GM10248 (cell line): ENCODE measurements at places on chromosomes 3 and 15.

DNA sequence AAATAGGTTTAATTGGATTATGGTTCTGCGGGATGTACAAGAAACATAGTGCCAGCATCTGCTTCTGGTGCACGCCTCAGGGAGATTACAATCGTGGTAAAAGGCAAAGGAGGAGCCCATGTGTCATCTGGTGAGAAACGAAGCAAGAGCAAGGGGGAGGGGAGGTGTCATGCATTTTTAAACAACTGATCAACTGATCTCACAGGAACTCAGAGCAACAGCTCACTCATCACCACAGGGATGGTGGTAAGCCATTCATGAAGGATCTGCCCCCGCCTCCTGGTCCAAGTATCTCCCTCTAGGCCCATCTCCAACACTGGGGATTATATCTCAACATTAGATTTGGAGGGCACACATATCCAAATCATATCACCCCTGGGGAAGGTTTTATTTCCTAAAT lies 42.1 kb upstream of the FGF7 start:
- DNase-seq, result no peak

DNA sequence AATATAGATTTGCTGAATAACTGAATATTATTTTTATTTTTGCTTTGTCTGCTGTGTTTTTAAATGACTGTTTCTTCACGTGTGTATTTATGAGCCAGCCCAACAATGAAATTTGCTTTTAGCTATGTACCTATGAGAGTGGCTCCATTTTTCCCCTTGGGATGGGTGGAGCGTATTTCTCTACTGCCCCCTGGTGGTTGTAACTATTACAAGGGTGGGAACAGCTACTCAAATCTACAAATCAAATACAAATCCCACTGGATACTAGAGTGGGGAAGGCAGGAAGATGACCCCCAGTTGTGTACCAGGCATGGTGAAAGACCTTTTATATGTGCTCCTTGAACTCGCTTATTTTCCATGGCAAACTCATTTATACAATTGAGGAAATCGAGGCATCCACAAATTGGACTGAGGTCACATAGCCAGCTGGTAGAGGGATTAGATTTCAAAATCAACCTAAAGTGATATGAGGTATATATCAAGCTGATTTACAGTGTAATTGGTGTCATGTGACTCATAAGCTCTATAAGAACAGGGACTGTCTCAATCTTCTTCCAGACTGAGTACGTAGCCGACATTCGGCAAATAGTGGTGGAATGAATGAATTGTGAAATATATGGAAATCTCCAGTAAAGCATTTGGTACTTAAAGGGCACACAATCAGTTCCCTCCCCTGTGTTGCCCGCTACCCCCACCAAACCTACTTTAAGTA lies 69.5 kb upstream of the VEPH1 start:
- peak; percentile 48 for DNase-seq

- DNase-seq, result no peak
Observed at GRCh38 chr3:38907426-38907825, 91.4 kb upstream of the SCN10A start.

GRCh38 chr3:111998636-111999483 lies at the start of gene TAGLN3:
TAGLN3 (plus strand) TSS chr3:111998922; CDS start chr3:111999423, 501 bp downstream.
- DNase-seq, result peak; percentile 33

DNA sequence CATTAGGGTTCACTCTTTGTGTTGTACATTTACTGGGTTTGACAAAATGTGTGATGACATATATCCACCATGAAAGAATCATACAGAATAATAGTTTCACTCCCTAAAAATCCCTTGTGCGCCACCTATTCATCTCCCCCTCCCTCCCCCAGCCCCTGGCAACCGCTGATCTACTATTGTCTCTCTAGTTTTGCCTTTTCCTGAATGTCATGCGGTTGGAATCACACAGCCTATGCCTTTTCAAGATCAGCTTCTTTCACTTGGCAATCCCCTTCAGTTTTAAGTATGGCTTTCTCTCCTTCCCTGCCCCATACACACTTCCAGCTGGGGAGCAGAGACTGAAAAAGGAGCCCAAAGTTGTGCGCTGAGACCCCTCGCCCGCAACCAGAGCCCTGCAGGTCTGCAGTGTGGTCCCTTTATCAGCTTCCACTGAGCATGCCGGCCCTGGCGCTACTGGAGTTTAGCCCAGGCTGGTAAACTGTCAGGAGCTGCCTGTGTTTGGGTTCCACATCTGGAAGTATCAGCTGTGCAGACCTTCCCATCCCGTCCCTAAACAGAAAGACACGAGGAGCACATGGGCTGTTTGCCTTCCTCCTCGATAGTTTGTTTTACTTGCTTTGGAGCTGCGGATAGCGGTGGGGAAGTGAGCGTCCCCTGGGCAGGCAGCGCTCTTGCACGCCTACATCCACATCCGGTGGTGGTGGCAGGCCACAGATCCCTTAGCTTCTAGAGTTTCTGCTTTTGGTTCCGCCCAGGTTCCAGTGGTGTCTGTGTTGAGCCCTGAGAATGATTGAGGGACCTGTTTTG lies 12.3 kb downstream of the BOC start:
- peak; percentile 65 for DNase-seq

DNA sequence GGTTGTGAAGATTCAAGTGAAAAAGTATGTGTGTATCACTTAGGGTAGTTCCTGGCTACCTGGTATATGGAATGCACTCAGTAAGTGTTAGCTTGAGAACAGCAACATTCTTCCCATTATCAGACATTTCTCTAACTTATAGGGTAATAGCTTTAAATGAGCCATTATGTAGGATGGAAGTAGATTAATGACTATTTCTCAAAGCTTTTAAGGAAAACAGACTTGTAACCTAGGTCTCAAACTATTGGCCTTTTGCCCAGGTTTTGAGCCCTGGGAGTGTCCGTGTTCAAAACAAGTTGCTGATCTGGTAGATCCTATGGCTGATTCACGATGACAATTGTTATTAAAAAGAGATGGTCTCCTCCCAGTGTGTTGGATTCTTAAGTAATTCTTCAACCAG lies 129.1 kb upstream of the UMPS start:
- no peak for DNase-seq

- no peak for DNase-seq
Observed at GRCh38 chr3:190003681-190004123, 117.0 kb downstream of the P3H2 start.

GRCh38 chr3:23726811-23727548 lies 78.8 kb upstream of the UBE2E1 start:
- no peak for DNase-seq

DNA sequence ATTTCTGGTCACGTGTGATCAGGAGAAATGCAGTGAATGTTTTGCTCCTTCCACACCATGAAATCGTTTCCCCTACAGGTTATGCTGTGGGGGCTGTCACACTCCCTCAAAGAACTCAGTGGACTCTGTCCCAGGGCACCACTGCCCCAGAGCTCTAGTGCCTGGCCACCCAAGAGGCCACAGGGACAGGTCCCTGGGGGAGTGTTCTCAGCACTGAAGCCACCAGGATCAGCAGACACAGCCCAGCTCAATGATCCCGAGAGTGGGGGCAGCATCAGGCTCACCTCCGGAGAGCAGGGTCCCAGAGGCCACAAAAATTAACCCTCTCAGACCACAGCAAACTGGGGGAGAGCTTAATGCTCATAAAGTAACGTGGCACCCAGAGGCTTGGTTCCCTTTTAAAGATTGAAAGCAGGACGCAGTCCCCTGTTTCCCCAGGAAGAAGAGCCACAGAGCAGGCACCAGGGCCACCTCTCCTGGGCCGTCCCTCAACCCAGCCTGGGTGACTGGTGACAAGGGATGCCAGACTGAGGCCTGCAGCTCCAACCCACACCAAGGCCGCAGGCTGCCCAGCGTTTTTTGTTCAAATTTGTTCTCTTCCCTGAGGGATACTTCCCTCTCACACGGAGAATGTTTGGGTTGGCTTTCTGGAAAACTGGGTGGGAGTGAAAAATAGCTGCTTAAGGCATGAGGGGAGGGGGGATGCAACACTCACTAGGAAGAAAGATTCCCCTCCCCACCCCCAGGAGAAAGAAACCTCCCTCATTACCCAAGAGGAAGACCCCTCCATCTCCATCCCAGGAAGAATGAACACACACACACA lies 123.3 kb upstream of the IGF1R start:
- no peak for DNase-seq

- DNase-seq, result no peak
Observed at GRCh38 chr3:71197841-71198565, 385.5 kb downstream of the FOXP1 start.

DNA sequence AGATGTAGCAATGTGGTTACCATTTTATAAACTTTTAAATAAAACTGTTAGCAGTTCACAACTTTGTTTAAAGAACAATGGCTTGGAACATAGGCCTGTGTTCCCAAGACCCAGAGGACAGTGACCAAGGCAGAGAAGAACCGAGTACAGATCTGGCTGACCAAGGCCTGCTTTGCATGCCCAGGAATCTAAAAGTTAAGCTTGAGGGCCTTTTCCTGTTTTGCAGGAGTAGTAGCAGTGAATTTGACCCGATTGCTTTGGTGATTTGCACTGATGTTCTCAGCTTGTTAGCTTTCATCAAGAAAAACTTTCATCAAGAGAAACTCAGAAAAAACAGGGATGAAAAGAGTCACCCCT lies 9.9 kb downstream of the FILIP1L start:
- DNase-seq, result no peak

GRCh38 chr15:63165166-63165859 lies 8.0 kb upstream of the RPS27L start:
- no peak for DNase-seq

DNA sequence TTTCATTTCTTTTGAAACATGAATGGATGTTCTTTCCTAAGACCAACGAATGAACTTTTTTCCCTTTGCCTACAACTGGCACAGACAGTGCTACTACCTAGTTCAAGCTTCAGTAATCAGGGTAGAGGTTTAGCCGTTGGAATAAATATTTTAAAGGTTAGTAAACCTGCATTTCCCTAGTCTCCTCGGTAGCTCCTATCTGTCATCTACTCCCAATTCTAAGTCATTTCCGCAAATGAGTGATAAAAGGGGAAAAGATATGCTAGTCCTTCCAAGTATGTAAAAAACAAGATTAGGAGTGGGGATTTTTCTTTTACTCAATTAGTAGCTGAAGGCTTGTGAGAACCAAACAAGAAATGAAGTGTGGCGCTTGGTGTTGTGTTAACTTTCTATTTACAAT lies 15.2 kb downstream of the SLTM start:
- DNase-seq, result no peak

- DNase-seq, result no peak
Observed at GRCh38 chr3:147412917-147413685, 3.9 kb downstream of the ZIC1 start.

DNA sequence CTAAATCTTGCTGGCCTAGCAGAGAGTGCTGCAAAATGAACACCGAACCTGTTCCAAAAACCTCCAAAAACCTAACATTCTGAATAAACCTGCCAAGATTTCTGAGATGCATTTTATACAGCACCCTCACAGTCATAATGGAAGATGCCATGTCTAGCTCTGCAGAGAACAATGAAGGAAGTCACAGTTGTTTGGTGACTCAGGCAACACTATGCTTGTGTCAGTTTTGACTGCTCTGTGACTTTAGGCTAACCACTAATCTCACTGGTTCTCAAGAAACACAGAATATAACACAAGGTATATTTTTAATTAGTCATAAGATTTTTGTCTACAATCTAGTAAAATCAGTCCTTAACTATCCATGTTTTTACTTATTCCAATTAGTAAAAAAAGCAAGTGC lies 606.6 kb downstream of the TBL1XR1 start:
- no peak for DNase-seq

DNA sequence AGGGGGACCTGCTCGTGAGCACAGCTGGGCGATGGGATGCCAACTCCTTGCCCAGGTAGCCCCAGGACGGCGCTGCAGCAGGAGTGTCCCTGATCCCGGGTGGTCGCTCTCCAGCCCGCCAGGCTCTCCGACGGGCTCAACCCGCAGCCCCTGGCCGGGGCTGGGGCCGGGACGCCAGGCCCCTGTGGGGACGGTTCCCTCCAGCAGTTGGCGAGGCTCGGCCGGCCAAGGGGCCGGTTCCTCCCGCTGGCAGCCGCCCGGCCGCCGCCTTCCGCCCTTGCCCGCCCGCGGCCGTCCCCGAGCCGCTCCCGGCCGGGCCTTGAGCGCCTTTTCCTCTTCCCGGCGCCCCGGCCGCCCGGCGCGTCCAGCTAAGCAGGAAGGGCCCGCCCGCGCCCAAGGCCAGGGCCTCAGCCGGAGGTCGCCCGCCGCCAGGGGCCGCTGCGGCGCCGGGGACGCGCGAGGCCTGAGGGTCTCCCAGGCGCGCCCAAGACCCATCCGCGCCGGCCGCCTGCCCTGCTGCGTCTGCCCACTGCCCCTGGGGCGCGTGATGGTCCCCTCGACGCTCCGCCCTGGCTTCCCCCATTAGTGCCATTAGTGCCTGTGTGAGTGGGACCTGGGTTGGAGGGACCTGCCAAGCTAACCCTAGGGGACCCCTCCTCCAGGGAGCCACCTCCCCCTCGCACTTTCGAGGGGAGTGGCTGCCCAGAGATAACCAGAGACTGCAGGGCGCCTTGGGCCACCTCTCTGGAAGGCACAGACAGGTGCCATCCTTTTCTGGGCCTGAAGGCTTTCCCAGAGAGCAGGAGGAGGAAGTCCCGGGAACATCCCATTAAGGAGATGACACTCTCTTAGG lies 106.4 kb downstream of the FBLN2 start:
- peak; percentile 57 for DNase-seq

DNA sequence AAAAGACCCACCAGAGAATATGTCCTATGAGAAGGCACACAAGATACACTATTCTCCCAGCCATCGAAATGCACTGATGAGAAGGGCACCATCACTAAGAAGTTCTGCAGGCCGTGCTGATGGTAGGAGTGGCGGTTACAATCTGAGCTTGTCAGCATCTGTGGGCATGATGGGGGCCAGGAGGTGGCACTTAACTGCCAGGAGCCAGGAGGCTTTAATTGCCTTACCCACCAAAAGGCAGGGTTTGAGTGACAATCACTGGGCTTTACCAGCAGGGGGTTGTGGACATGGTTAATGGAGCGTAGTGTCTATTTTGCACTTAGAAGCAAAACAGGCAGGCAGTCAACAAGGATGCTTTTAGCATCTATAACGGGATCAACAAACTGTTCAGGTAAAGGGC lies 16.0 kb upstream of the SQOR start:
- DNase-seq, result no peak

DNA sequence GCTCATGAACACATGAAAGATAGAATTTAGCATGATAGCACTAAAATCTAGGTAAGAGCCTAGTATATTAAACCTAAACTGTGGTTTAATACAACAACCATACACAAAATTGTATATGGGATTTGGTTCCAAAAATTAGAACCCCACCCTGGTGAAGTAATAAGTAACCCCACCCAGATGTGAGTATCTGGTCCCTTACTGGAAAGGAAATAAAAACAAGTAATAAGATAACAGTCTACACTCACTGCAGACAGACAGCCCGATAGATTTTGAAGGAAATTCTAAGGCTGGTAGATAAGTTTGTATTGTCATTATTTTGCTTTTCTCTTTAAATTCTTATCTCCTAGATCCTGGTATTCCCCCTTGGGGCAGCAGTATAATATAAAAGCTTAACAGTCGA lies 184.9 kb downstream of the ZBTB20 start:
- no peak for DNase-seq
